GM19239 (cell line): ENCODE measurements at places on chromosomes 2 and 18.

DNA sequence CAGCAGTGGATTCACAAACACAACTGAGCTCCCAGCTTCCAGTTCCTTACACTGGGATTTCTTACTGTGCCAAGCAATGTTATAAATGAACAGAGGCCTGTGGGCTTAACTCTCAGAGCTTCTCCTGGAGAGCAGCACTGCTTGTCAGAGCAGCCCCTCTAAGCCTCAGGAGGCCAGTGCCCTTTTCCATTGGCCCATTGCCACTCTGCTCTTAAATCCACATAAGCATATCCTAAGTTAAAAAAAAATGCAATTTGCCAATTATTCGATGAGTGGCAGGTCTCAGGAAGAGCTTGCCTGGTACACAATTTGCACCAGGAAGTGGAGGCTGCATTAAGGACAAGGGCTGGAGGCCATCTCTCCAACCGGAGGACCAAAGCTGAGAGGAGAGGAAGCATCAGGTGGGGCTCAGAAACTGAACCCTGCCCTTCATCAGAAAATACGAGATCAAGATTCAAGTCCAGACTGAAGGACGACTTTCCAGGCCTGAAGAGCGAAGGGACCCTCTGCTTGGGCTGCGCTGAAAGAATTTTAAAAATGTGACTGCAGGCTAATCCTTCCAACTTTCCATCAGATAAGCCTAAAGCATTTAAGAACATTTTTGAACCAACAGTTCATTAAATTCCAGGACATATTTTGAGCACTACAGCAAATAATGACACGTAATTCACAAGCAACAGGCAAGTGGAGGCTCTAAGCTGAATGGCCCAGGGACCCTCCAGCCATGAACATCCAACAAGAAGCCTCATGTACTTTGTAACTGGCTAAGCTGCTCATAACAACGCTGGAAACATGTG lies 28.4 kb upstream of the PXDN start:
- DNase-seq: no peak

GRCh38 chr2:96106991-96107707 lies 9.2 kb downstream of the ADRA2B start:
- no peak for DNase-seq

DNA sequence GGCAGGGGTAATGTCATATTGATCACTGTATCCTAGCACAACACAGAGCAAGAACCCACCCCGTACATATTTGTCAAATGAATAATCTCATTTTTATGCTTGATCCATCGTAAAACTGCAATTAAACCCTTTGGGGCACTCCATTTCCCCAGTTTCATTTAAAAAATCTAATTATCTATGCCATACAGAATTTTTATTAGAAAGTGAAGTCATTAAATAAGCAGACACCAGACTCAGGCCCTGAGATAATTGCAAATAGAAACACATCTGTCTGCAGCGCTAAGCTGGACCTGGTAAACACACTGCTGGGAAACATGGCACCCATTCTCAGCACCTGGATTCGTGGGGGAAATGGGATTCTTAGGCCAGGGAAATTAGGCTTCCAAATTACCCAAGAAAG lies 5.1 kb downstream of the CYRIA start:
- DNase-seq: no peak

DNA sequence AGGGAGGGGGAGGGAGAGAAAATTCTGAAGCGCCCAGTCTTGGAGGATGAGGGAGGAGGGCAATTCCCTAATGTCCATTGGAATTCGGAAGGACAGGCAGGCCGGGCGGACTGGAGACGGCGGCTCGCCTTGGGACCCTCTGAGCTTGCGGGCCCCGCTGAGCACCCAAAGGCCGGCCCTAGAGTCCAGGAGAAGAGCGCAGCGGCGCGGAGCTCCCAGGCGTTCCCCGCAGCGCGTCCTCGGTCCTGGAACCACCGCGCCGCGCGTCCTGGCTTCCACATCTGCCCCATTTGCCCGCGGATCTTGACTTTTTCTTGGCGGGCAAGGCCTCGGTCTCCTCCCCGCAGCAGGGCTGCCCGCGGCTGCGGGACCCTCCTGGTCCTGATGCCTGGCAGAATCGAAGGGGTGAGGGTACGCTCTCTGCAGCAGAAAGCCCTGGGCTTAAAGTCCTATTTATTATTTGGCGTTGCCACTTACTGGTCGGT lies 675 bp upstream of the MLPH start:
- no peak for DNase-seq

GRCh38 chr2:167386694-167387093 lies 498.4 kb downstream of the XIRP2 start:
- no peak for DNase-seq

GRCh38 chr2:143936538-143936847 lies 583.4 kb downstream of the ZEB2 start:
- no peak for DNase-seq

DNA sequence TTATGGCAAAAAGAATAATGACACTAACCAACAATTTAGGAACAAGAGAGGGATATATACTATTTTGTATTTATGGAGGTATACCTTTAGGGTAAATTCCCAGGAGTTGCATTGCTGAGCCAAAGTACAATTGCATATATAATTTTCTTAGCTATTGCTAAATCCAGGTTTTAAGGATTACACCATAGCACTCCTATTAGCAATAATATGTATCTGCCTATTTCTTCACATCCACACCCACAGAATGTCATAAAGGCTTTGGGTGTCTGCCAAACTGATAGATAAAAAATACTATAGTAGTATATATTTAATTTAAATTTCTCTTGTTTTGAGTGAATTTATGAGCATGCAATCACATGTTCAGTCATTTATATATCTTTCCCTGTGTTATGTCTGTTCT lies 11.5 kb upstream of the SERPINB13 start:
- DNase-seq: no peak

DNA sequence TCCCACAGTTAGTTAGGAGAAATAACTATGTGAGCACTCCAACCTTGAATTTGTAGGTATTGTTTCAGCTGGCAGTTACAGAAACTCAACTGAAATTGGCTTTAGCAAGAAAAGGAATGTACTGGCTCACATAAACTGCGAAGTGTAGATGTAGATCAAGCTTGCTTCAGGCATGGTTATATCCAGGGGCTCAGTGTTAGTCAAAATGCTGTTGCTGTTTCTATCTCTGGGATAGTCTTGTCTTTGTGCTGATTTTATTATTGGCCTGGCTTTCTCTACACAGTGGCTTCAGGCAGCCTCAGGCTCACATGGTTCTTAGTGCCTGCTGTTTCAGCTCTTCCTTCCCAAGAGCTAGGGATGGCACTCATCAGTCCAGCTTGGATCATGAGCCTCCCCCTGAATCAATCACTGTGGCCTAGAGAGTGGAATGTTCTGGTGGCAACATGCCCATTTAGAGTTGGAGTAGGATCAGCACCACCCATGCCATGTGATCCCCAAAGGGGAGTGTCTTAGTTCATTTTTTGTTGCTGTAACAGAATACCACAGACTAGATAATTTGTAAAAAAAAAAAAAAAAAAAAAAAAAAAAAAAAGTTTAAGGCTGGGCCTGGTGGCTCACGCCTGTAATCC lies 69.1 kb upstream of the FOXI3 start:
- DNase-seq: no peak

GRCh38 chr18:50656841-50657470 lies 97.1 kb downstream of the MAPK4 start:
- DNase-seq: no peak
